ENCODE measurements at places on chromosomes 4 and X. TPM values are rescaled to one million over a fixed set of nuclear protein-coding genes. Genes with fewer than 3 reads are reported as not detected.

DNA sequence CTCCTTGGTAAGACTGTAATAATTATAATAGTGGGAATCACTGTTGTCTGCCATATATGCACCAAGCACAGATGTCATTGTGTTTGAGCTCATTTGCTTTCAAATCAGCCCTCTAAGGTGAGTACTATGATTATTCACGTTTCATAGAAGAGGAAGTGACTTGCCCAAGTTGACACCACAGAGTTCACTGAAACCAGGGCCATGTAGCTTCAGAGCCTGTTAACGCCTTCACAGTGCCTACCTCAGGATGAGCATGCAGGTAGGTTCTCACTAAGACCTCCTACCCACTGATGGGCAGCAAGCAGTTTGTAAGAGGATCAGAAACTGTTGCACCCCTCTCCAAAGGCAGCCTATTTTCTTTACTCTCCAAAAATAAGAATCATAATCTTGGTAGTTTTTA is 27.4 kb downstream of the TMPRSS11A start:
- no peaks in the 10 kb centered on the region for H3K27me3 ChIP-seq
- no peak overlapping the region for H3K27ac ChIP-seq
- DNase-seq, result no peak
- H3K4me1 ChIP-seq, result no peaks in the 10 kb centered on the region

DNA sequence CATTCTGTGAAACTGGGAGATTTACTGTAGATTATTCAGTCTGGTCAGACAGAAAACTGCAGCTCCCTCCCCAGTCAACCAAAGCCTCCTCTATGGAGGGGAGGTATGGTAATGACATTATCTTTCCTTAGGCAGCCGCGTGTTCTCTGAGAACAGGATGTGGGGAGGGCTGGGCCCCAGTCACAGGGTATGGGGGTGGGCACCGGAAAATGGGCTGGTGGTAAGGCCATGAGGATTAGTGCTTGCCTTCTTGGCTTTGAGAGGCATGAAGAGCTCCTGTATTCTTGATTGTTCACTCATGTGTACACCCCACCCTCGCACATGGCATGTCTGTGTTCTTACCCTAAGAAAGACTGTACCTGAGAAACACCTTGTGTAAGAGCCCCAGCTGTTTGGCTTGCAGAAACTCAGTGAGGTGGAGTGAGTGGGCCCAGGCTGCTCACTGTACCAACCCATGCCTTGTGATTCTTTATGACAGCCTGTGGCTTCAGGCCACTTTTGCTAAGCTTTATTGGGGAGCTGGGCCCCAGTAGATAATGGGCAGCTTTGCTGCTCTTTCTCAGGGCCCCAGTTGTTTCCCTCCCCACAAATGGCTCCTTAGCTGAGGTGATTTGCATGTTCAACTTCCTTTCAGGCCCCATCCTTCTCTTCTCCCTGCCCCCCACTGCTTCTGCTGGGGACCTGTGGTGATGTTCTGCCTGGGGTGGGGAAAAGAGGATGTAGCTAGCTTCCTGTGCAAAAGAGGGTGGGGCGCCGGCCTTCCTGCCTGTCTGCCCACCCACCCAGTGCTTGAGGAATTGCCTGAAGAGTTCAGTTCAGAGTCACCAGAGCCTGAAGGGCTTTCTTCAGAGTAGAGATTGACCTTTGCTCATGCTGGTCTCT is 30.7 kb downstream of the MSN start:
- H3K27ac ChIP-seq, result no peak overlapping the region
- H3K4me1 ChIP-seq, result peaks cover 2% of the 10 kb centered on the region
- DNase-seq, result no peak
- H3K36me3 ChIP-seq, result peaks cover 5% of the 10 kb centered on the region

DNA sequence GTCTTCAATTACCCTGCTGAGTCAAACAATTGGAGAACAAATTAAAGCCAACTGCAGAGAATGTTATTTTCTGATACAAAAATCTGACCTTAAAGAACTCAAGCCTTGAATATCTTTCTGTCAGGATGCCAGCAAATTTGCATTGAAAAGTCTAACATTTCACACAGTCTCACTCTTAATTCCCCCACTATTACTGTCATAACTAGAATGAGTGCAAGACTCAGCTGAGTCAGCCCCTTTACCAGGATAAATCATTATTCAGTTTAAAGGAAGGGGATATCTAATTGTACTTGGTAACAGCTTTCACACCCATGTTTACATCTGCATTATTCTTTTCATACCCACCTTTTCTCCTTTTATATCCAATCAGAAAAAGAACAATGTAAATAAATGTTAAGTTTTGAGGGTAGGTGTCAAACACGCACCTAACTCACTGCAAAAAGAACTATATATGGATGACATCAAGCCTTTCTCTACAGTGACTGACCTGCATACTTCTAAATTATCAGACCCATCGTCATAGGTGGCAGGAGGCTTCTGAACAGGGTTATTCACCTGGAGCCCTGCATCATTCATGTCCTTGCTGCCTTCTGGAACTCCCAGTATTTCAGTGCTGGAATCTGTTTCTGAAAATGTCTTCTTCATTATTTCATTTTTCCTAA is 117.4 kb downstream of the TMA16 start:
- H3K4me1 ChIP-seq, result no peaks in the 10 kb centered on the region
- no peak overlapping the region for H3K4me3 ChIP-seq
- H3K27ac ChIP-seq, result no peak overlapping the region
- no peak for DNase-seq
- no peaks in the 10 kb centered on the region for H3K27me3 ChIP-seq

Gene FGF5
- 0.32 TPM for total RNA-seq
